WTC11 (cell line): ENCODE measurements at places on chromosomes 11 and 22.

DNA sequence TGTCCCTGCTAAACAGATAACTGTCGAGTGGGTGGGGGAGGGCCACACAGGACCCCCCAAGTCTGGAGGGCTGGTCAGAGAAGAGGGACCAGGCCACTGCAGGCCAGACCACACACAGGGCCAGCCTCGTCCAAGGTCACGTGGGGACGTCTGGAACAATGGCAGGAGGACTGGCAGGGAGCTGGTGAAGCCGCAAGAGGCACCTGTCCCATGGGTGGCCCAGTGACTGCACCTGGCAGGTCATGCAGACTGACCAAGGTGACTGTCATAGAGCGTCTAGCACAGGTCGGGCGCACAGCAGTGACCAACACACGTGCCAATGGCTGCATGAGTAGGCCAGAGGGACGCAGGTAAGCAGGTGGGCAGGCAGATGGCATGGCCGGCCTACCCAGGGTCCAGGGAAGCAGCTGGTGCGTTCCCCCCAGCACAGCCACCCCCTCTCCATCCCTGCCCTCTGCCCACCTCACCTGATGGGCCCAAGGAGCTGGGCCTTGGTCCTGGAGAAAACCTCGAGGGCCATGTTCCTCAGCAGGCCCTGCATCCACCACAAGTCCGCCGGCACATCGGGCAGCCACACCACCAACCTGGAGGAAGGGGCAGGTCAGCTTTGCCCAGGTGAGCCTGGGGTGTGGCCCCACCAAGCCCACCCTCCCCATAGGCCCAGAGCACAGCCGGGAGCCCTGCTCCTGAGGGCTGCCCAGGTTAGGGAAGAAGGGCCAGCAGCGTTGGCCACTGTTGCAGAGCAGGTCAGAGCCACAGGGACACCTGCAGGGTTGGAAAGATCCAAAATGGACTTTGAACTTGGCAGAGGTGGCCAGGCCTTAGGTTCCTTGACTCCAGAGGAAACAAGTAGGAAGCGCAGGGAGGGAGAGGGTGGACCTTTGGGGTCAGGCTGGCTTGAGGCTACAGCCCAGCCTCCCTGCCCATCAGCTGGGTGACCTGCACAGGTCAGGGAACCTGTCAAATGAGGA, 10.4 kb downstream of the PNPLA5 start:
- no peaks in the 10 kb centered on the region for H3K27me3 ChIP-seq
- peaks cover 4% of the 10 kb centered on the region for H3K4me1 ChIP-seq
- no peak overlapping the region for H3K27ac ChIP-seq
- no peak for DNase-seq
- H3K36me3 ChIP-seq, result no peaks in the 10 kb centered on the region; the same call in 1 of the 2 replicates

DNA sequence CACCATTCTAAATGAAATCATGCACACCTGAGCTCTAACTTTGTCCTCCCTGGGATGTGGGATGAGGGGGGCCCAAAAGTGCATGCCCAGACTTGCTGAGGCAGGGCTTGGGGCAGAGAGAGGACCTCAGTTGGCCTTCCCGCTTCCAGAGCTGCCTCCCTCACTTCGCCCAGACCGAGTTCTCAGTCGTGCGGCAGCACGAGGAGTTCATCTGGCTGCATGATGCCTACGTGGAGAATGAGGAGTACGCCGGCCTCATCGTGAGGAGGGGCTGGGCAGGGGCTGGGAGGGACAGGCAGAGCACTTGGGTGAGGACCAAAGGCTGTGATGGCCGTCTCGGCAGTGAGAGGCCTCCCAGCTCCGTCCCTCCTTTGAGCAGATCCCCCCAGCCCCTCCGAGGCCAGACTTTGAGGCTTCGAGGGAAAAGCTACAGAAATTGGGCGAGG, 8.2 kb downstream of the CFL1 start:
- peaks cover 13% of the 10 kb centered on the region for H3K27me3 ChIP-seq
- peaks cover 33% of the 10 kb centered on the region for H3K36me3 ChIP-seq
- peaks cover 14% of the 10 kb centered on the region for H3K4me1 ChIP-seq
- H3K4me3 ChIP-seq, result no peak overlapping the region

GRCh38 chr22:45731041-45731797, 59.6 kb downstream of the ATXN10 start:
- peaks cover 12% of the 10 kb centered on the region for H3K4me1 ChIP-seq
- H3K36me3 ChIP-seq, result 0 out of 2 replicates have a peak, but pooled peaks cover 2% of the 10 kb centered on the region
- DNase-seq, result no peak
- peak overlapping the region; percentile 92 for H3K27ac ChIP-seq
- H3K4me3 ChIP-seq, result no peak overlapping the region

- no peak overlapping the region for H3K27ac ChIP-seq
- H3K36me3 ChIP-seq, result peaks cover 49% of the 10 kb centered on the region
- peaks cover 4% of the 10 kb centered on the region for H3K27me3 ChIP-seq
- H3K4me1 ChIP-seq, result no peaks in the 10 kb centered on the region
- no peak overlapping the region for H3K4me3 ChIP-seq
- DNase-seq, result no peak
Measured at GRCh38 chr11:39363571-39363970, 2095.9 kb downstream of the LRRC4C start.

DNA sequence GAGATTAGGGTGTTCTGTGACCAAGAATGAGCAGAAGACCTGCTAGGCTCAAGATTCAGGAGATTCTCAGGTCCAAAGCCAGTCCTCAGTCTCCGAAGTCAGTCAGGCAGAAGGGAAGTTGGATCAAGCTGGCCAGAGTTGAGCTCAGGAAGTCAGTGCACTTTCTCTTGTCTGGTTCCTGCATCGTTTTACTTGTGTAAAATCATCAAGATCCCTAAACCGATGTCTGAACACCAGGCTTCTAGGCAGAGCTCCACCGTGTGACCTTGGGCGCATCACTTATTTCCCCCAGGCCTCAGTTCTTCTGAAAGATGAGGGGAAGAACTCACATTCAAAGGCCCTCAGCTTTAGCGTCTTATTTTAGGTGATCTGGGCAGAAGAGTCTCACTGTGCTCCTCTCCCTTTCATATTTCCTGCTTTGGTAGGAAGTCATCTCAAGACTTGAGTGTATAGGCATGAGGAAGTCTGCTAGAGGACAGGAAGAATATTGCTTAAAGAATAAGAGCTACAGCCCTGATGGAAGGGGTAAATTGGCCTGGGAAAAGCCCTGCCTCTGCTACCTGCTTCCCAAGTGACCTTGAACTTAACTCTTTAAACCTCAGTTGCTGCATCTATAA, 20.2 kb downstream of the NF2 start:
- peak overlapping the region; percentile 89 for H3K27ac ChIP-seq
- DNase-seq, result no peak
- peaks cover 47% of the 10 kb centered on the region for H3K4me1 ChIP-seq
